DMS79 treated with DMSO at 0.1 percent for 48 hours (cell line): ENCODE measurements at places on chromosomes 11 and 22.

DNA sequence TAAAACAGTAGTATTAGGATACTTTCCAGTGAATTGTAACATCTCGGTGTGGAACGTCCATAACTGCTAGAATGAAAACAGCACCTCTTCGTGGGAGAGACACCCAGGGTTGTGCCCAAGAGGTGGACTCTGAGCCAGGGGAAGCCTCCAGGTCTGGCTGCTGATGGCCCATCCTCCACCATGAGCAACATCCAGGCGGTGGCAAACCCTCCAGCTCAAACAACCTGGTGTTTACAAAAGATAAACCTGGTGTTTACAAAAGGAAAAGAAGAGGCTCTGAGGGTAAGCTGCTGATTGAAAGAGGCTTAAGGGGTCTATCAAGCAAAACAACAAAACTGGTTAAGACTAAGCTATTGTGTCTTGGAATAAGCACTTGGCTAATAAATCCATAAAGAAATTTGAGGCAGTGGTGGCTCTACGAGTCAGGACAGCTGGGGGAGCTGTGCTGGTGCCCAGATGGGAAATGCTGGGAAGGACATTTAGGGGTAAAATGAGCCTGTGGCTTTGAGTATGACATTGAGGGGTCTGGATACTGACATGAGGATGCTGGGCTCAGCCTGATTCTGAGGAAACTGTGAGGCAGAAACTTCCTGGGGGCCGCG, 909.0 kb downstream of the BRD1 start:
- peak; percentile 79 for DNase-seq

DNA sequence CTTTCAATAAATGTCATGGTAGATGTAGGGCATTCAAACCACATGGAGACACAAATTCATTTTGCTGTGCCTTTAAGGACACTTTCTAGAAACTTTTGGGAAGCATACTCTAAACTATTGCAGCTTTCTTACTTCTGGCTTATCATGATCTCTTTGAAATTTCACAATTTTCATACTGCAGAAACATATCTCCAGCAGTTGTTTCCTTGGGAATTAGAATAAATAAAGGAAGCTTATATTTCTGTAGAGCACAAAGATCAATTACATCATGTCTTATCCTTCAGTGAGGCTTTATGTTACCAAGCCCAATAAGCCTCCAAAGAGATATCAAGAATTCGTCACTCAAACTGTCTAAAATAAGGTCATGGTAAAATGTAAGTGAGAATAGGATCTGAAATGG, 74.5 kb upstream of the RAB38 start:
- no peak for DNase-seq

DNA sequence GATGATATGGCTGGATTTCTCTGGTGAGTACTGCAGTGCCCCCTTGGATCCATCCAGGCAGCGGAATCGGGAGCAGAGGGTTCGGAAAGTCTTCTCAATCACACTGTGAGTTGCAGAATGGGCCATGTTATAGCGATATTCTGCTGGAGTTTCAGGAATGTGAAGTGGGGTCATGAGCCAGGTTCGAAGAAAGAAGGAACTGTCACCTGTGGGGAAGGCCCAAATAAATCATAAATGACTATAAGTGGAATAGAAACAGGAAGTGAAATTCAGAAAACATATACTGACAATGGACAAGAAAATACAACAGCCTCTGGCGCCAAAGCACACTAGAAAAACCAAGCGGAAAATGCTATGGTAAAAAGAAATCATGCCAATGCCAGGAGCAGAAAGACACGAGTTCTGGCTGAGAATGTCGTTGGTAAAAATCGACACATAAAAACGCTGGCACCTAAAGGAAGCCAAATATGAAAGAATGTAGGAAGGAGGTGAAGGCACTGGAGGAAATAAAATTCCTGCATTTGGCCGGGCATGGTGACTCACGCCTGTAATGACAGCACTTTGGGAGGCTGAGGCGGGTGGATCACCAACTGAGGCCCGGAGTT, 10.0 kb upstream of the AMBRA1 start:
- no peak for DNase-seq

DNA sequence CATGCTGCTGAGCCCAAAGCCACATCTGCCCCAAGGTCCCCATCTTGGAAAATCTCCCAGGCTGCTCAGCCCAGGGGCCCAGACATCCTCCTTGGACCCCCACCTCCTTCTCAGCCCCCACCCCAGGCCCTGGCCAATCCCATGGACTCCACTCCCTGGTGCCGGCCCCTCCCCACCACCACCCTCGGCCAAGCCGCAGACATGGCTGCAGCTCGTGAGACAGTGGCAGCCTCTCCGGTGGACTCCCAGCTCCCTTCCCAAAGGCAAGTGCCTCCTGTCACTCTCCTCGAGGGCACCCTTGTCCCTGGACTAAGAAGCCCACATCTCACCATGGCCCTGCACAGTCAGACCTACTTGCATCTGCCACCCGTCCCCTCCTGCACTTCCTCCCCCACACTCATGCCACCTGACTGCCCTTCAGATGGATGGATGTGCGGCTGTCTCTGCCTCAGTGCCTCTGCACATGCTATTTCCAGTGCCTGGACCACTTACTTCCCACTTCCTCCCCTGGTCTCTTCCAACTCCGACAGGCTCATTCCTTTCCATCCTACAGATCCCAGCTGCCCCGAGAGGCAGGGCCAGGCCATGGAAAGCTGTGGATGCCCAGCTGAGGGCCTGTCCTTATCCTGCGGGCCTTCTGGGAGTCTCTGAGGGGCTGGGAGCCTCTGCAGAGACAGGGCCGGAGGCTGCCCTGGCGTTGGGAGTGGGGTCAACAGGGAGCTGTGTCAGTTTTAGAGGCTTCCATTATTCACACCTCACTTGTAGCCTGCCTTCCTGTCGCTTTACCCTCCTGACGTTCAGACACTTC, 25.5 kb upstream of the RFPL3 start:
- DNase-seq, result no peak

GRCh38 chr11:106608677-106609076, 409.6 kb downstream of the GUCY1A2 start:
- DNase-seq, result no peak

DNA sequence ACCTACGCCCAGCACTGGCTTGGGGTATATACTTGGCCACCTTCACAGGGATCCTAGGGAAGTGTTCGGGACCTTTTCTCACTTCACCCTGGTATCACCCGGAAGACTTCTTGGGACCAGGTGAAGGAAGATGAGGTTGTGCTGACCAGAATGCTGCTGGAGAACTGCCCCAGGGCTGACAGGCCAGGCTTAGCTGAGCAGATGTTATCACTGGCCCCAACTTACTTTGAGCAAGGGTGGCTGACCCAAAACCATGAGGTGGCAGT, 4.5 kb downstream of the FTH1 start:
- DNase-seq, result no peak

GRCh38 chr22:46528121-46528610, 9.3 kb downstream of the CELSR1 start:
- DNase-seq, result peak; percentile 37

- DNase-seq, result no peak
Measured at GRCh38 chr11:60970369-60970774, 1.1 kb upstream of the CD6 start.

DNA sequence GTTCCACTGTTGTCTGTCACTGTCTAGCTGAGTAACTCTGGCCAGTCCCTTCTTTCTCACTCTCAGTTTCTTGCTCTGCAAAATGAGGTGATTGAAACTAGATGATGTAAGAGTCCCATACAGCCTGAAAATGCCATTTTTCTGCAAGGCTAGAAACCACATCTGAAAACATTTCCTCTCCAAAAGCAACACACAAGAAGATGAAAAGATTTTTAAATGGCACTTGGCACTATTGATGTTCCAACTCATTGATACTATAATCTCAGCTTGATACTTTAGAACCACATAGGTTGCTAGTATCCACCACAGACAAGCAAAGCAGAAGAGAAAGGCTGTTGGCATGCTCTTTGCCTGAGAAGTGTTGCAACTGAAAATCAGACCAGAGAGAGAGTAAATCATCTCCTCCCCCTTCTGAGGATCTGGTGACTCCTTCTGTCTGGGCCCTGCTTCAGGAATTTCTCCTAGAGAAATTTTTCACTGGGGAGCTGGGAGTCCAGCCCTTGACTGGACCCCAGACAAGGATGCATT, 1217.9 kb downstream of the LRRC4C start:
- no peak for DNase-seq

GRCh38 chr11:134599299-134599771, 187.3 kb upstream of the B3GAT1 start:
- DNase-seq, result peak; percentile 44

- DNase-seq, result peak; percentile 85
Measured at GRCh38 chr11:122983438-122984185, 2.0 kb upstream of the BSX start.

DNA sequence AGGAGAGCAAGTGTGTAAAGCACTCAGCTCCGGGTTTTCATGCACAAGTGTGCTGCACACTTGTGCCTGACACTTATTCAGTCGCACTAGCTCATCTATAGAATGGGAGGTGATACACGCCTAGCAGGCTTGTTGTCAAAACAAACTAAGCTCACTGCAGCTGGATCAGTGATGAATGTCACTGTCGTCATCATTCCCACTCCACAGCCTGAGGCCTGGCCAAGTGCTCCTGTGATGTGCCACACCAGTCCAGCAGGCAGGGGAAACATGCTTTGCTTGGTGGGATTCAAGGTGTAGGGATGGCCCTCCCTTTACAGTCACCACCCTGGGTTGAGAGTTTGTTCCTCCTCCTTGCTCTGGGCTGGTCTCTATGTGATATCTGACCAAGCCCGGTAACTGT, 6.8 kb downstream of the MPST start:
- DNase-seq, result no peak

GRCh38 chr11:105033343-105033742, 1.6 kb downstream of the CASP1 start:
- no peak for DNase-seq

DNA sequence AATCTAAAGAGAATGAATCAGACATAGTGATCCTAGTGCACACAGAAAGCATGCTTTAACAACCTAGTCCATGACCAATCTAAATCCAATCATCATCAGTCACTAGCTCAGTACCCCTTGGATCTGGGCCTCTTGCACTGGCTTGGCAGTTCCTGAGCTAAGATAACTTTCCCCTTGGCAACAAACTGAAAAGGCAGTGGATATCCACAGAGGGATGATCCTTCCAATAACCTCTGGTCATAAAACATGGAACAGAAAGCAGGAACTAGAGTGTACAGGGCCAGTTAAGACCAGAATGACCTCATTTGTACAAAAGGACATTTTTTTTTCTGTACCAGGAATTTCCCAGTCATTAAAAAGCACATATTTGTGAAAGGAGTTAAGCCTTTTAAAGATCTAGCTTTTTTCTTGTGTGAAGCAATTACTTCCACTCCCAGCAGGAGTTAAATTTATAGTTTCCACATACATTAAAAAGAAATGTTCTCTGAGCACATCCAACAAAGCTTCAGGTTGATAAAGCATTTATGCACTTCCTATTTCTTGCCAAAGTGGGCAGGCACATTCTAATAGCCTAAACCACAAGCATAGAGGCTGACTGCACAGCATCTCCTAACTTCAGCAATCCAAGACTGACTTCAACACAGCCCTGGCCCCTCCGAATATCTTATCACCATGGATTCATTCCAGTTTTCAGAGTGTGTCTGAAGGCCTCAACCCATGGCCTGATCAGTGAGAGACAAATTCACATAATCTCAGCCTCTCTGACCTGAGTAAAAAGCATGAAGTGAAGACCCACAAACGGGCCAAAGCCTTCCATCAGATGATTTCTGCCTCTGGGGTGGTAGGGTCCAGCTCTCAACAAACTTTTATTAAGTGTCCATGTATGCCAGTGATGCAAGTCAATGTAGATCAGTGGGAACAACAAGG, 29.9 kb downstream of the GUCY1A2 start:
- DNase-seq, result no peak

DNA sequence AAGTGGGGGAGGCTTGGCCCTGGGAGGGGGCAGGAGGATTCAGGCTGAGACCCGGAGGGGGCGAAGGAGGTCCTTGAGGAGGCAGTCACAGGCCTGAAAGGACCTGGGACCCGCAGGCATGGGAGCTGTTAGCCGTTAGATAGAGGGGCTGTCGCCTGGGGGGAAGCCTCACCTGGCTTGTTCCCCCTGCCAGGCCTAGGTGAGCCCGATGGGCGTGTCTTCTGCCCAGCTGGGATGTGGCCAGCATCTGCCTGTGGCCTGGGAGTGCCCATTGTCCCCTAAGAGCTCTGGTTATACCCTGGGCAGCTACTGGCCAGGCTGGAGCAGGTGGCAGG, 1.8 kb upstream of the DUSP8 start:
- peak; percentile 36 for DNase-seq

GRCh38 chr11:45174963-45175362, 28.5 kb downstream of the PRDM11 start:
- no peak for DNase-seq

DNA sequence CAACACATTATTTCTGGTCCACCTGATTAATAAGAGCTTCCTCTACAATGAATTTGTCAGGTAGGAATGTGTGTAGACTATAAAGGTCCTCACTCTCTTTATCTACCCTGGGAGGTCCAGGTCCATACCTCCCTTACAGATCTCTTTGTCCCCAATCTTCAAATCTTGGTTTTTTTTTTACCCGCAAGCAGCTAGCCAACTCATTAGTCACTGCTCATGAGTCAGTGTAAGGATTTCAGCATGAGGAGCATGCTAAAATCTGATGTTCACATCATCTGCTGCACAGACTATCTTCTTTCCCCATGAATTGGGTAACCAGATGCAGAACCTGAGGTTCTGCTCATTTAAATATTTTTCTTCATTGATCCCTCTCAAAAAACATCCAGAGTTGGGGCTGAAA, 397.0 kb upstream of the ISX start:
- DNase-seq, result no peak

DNA sequence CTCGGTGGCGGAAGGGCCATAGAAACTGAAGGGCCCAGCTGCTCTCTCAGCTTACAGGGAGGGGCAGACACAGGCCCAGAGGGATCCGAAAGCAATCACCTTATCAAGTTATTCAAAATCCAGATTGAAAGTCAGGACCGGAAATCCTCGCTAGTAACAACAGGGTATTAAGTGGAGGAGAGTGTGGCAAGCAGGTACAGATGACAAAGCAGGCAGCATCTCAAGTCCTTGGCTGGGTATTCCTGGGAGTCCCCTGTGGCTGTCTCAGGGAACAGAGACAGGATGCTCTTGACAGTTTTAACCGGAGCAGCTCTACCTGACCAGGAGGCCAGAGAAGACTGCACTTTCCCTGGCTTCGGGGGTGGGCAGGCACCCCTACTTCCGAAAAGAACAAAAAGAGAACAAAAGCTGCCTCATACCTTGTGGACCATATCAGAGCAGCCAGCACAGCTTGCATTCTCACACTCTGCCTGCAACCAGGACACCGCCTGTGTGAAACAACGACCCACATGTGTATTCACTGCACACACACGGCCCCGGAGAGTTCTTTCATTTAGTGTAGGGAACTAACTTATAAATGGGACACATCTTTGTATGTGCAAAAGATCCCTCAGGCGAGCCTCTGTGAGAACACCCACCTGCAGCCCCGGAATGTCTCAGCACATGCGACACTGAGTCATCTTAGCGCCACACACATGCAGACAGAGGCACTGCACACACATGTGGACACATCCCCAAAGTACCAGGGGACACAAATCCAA, 78.3 kb downstream of the MICAL3 start:
- DNase-seq, result peak; percentile 32
